ENCODE measurements at places on chromosomes 5 and 9.

- no peak for DNase-seq
Observed at GRCh38 chr5:158754018-158754514, 345.6 kb downstream of the EBF1 start.

DNA sequence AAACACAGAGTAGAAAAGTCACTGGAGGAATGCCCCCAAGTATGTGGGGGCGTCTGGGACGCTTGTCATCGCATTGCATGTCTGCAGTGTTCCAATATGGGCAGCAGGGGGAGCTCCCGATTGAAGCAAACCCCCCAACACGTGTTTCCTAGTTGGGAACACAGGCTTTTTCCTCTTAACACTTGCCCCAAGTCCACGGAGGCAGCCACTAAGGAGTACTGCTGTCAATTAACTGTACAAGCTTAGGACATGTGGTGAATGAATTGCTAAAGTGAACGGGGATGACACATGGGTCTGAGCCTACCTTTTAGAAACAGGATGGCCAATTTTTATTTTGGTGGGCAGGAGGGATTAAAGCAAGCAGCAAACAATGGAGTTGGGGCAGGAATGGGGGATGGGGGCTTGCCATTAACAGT, 2.2 kb downstream of the GABRB2 start:
- no peak for DNase-seq

DNA sequence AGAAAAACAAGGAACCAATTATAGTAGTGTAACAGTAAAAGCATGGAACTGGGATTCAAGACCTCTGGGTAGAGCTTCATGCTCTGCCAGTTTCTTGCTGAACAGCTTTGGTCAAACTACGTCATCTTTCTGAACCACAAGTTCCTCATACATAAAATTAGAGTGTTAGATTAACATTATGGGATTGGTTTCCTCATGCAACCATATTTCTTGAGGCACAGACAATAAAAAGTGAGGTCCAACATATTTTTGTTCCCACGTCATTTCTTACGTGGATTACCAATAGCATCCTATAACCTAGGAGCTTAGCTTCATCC, 354.8 kb downstream of the TMEM232 start:
- DNase-seq = no peak

- DNase-seq = no peak
Observed at GRCh38 chr9:134459164-134459563, 132.9 kb downstream of the RXRA start.

DNA sequence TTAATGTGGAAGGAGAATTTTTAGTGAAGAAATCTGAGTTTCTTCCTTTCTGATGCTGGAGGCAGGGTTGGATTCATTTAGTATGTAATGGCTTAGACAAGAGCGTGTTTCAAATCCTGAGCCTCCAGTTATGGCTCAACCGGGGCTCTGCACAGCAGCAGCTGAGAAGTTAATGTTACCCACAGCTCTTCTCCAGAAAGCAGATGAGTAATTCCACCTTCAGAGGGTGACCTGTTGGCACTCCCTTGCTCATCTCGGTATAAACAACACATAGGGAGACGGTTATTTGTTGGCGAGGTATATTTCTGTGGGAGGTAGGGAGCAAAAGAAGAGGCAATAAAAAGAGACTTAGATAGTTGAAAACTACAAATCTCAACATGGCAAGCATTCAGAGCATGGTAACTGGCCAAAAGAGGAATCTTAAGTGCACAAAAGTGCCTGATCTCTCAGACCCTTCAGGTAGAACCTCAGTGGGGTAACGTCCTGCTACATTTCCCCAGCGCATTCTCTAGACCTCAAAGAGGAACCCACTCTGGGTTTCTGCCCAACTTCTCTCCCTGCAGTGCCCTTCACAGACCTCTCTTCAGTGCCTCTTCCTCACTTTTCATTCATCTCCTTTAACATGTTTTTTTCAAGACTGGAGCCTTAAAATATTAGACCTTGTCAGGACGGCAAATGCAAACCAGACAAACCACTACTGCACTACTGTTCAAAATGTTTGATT, 417.5 kb upstream of the ADAMTSL1 start:
- no peak for DNase-seq

All from NCI-H510A (cell line).